Large intestine (tissue), 12 donors: ENCODE measurements at places on chromosomes 2 and 18.

DNA sequence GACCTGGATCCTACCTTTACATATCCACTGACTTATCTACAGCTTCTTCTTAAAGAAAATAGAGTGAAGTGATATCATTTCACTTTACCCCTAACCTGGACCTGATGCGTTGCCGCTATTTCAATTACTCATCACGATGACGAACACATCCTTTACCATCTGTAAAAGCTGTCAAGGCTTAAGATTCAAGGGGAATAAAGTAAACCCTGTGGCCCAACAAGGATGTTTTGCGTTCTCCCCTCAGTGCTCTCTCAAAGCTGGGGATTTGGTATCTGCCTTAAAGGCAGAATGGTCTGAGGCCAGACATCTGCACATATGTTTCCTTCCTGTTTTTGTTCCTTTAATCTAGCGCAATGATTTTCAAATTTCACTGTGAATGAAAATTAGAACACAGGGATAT, 100.1 kb upstream of the KLF7 start:
- no peak overlapping the region for H3K27ac ChIP-seq
- no peaks in the 10 kb centered on the region for H3K4me1 ChIP-seq
- no peaks in the 10 kb centered on the region for H3K27me3 ChIP-seq
- DNase-seq, result no peak

DNA sequence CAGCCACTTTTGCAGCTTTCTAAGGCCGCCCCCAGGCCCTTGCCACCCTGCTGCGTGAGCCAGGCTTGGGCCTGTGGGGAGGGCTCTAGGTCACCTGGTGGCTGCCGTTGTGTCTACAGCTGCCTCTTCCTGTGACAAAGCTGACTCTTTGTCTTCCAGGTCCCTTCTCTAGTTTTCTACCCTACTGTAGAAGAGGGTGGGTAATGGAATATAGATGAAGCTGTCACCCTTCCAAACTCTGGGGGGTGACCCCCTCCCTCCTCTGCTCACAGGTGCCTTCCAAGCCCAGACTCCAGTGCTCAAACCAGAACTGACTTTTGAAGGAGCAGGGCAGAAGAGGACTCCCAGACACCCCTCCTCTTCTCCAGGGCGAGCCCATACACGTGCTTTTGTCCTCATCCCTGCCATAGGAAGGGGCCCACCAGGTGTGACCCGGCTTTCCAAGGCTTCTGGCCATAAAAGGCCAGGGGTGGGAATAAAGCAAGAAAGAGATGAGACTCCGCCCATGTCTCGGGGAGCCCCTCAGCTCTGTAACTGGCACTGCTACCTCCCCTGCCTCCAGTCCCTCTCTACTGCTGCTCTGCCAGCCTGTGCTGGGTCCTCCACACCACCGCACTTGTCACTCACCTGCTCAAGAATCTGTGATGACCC, 17.9 kb upstream of the SDC1 start:
- no peak for DNase-seq
- no peak overlapping the region for H3K4me3 ChIP-seq
- H3K4me1 ChIP-seq, result peaks cover 8% of the 10 kb centered on the region
- peaks cover 11% of the 10 kb centered on the region for H3K36me3 ChIP-seq

DNA sequence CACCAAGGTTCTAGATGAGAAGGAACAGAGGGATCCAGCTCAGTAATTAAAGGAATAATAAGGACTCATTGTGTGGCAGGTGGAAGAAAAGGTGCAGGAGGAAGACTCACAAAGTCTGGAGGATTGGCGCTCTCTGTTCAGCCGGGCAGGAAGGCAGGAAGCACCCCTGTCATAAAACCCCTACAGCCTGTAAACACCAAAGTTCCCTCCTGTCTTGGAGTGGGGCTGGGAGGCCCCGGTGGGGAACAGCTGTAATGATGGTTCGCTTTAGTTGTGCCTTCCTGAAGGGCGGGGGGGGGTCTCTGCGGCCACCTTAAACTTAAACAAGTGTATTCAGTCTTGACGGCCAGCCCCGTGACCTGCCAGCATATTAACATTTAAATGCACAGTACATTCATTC, 84.3 kb downstream of the GBX2 start:
- peak overlapping the region; percentile 28 for H3K27ac ChIP-seq
- no peaks in the 10 kb centered on the region for H3K27me3 ChIP-seq
- peaks cover 3% of the 10 kb centered on the region for H3K36me3 ChIP-seq
- H3K4me3 ChIP-seq, result no peak overlapping the region
- H3K4me1 ChIP-seq, result peaks cover 13% of the 10 kb centered on the region

DNA sequence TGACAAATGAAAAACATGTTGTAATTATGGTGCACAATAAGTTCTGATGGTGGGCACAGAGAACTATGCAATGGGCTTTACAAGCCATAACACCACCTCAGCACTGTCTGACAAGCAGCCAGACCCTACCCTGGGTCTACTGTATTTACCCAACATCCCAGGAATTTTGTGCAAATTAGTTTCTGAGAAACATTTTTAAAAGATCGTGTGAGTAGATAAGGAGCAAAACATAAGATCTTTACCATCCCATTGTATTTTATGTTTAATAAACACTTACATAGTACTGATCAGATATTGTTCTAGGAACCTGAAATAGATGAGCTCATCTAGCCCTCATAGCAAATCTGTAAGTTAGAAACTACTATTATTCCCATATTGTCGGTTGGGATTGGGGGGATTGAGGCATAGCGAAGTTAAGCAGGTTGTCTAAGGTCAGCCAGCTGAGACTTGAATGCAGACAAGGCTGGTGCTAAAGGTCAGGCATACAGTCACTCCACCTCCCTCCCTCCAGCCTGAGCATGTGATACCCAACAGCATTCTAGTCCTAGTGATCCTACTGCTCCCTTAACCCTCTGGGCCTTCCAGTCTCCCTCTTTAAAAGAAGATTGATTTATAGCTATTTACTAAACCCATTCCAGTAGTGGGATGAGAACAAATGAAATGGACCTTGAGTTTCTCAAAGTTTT, 67.4 kb upstream of the STAM2 start:
- H3K27me3 ChIP-seq, result no peaks in the 10 kb centered on the region
- no peak overlapping the region for H3K27ac ChIP-seq
- H3K36me3 ChIP-seq, result no peaks in the 10 kb centered on the region
- H3K4me3 ChIP-seq, result no peak overlapping the region
- no peaks in the 10 kb centered on the region for H3K4me1 ChIP-seq
- DNase-seq, result peak; percentile 80

DNA sequence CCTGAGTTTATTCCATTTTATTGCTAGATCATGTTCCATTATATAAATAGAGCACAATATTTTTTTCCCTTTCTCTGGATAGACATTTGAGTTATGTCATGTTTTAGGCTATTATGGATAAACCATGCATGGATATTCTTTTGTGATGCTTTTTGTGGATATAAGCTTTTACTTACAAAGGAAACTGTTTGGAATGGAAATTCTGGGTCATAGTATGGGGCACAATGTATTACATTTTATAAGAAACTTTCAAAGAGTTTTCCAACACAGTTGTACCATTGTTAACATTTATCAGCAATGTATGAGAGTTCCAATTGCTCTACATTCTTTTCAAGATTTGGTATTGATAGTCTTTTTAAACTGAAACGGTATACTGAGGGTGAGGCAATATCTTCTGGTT, 749.4 kb downstream of the SOCS6 start:
- H3K4me1 ChIP-seq, result no peaks in the 10 kb centered on the region
- H3K27ac ChIP-seq, result no peak overlapping the region
- DNase-seq, result no peak

DNA sequence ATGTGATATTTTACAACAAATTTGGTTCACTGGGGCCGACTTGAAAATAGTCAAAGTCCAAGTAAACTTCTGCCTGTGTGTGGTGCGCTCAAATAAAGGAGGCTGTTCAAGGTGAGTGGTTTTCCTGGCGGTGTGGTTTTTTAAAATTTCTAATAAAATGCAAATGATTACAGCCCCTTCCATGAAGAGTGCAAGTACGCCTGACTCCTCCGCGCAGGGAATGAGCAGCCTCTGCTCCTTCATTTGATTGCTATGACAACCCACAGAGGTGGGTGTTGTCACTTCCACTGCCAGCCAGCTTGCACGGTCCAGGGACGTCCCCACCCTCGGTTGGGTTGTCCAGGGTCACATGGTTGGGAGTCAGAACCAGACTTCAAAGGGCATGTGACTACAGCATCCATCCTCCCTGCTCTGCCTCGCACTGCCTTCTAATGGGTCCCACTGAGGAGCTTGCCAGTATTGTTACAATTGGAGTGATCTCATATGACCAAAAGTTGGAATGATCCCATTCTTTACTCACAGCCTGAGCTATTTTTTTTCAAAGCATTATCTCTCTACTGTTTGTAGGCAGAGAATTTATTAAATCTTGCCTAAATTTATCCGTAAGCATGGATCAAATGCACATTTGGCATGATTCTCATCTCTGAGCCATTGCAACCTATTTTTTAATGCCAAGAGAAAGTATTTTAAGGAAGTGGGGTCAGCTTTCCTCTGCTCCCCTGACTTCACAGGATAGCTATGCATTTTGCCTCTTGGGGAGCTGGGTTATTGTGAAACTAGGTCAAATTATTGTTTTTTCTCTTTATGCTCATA, 121.3 kb downstream of the AGAP1 start:
- DNase-seq, result no peak
- no peaks in the 10 kb centered on the region for H3K27me3 ChIP-seq
- no peak overlapping the region for H3K27ac ChIP-seq

GRCh38 chr18:37299471-37300304, 265.9 kb downstream of the CELF4 start:
- H3K27ac ChIP-seq, result peak overlapping the region; percentile 30
- peaks cover 14% of the 10 kb centered on the region for H3K4me1 ChIP-seq
- H3K27me3 ChIP-seq, result no peaks in the 10 kb centered on the region
- peak; percentile 96 for DNase-seq
- no peak overlapping the region for H3K4me3 ChIP-seq

GRCh38 chr18:80239830-80240229, 7.5 kb downstream of the PARD6G start:
- H3K27ac ChIP-seq, result no peak overlapping the region
- H3K4me3 ChIP-seq, result no peak overlapping the region
- H3K4me1 ChIP-seq, result no peaks in the 10 kb centered on the region
- H3K36me3 ChIP-seq, result no peaks in the 10 kb centered on the region

DNA sequence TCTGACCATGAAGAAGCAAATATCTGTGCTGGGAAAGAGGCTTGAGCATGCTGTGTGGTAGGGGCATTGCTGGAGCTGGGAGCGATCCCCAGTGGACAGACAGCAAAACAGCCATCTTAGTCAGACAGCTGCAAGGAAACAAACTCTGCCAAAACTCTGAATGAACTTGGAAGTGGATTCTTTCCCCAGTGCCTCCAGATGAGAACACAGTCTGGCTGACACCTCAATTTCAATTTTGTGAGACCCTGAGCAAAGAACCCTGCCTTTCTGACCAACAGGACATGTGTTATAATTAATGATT, 23.2 kb upstream of the FAP start:
- H3K27me3 ChIP-seq, result no peaks in the 10 kb centered on the region
- DNase-seq, result no peak
- H3K4me1 ChIP-seq, result no peaks in the 10 kb centered on the region
- peaks cover 9% of the 10 kb centered on the region for H3K36me3 ChIP-seq

DNA sequence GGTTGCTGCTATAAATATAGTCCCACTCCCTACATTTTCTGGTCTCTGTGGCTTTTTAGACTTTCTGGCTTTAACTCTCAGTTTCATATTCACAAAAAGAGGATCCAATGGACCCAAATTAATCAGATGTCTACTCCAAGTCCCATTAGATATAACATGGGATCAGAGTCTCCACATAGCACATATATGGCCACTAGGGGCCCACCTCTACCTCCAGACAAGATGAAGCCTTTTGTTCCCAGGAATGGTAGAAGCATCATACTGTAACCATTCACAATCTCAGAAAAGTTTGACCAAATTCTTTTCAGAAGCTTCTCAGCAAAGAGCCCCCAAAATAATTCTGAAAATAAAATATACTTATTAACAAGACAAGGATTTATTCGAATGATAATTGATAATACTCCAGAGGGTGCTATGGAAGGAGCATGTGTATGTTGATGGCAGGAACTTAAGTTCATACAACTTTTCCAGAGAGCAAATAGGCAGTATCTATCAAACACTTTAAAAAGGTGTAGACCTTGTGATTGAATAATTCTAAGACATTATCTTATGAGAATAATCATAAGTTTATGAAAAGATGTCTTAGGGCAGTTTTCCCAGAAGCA, 382.3 kb upstream of the CRIM1 start:
- peak overlapping the region; percentile 20 for H3K27ac ChIP-seq
- H3K36me3 ChIP-seq, result no peaks in the 10 kb centered on the region
- no peaks in the 10 kb centered on the region for H3K27me3 ChIP-seq
- H3K4me3 ChIP-seq, result no peak overlapping the region

DNA sequence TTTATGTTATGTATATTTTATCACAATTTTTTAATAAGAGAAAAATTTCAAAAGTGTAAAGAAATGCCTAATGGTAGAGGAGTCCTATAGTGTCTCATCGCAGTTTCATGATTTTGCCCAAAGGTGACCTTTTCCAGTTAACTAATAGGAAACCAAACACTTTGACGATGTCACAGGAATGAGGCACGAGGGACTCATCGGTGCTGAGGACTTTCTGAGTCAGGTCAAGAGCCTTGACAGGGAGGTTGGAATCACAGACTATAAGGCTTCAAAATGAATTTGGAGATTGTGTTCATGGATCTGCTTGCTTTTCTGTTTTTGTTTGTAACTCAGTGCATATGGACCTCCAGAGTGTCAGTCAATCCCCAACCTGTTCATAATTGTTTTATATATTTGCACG, 15.1 kb upstream of the RTTN start:
- no peak overlapping the region for H3K27ac ChIP-seq
- no peak overlapping the region for H3K4me3 ChIP-seq
- peaks cover 7% of the 10 kb centered on the region for H3K27me3 ChIP-seq
